ENCODE measurements at places on chromosomes 16 and 17.

- peak; percentile 89 for DNase-seq
These were observed 280.2 kb downstream of the SEC14L1 start for GRCh38 chr17:77420804-77421629.

DNA sequence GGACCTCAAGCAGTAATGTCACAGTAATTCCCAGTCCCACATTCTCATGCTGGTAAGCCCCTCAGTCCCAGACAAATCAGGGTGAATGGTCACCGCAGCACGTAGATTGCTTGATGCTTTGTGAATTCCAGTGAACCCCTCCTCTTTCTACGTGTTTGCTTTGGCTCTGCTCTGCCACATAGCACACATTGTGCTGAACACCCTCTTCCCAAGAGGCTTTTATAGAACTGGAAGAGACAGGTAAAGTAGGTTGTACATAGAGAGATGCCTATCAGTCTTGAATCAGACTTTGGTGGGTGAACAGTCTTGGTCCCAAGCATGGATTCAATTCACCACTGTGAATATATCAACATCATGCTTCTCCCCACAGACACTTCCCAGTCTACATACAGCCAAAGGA lies 579 bp upstream of the KRTAP9-6 start:
- no peak for DNase-seq

- DNase-seq = no peak
These were observed 6.5 kb downstream of the TM4SF5 start for GRCh38 chr17:4777969-4778760.

- DNase-seq = no peak
These were observed 62.4 kb upstream of the NLK start for GRCh38 chr17:27980043-27980442.

DNA sequence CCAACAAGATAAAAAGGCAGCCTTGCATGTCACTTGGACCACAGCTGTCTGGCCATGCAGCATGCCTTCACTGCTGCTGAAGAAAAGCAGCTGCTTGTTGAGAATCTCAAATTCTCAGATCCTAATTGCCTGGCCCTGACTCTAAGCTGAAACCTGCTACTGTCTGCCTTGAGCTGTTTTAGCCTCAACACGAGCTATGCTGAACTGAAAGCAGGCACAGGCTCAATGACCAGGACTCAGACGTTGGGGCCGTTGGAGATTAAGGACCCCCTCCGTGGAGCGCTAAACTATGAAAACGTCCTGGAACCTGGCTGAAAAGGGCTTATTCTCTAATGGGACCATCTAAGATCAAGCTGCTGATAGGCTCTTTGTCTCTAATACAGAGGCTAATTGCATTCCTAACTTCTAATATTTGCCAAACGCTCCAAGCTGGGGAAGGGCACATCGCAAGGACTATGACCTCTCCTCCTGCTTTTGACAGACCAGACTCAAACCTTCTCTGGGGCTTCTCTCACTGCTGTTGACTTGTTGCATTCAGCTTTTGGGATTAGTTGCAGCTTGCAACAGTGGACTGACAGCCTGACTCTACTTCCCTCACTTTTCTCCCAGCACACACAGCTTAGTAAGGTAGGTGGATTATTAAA lies 4.6 kb upstream of the PLK1 start:
- DNase-seq = no peak

GRCh38 chr17:76493505-76494167 lies 7.6 kb downstream of the RHBDF2 start:
- no peak for DNase-seq

DNA sequence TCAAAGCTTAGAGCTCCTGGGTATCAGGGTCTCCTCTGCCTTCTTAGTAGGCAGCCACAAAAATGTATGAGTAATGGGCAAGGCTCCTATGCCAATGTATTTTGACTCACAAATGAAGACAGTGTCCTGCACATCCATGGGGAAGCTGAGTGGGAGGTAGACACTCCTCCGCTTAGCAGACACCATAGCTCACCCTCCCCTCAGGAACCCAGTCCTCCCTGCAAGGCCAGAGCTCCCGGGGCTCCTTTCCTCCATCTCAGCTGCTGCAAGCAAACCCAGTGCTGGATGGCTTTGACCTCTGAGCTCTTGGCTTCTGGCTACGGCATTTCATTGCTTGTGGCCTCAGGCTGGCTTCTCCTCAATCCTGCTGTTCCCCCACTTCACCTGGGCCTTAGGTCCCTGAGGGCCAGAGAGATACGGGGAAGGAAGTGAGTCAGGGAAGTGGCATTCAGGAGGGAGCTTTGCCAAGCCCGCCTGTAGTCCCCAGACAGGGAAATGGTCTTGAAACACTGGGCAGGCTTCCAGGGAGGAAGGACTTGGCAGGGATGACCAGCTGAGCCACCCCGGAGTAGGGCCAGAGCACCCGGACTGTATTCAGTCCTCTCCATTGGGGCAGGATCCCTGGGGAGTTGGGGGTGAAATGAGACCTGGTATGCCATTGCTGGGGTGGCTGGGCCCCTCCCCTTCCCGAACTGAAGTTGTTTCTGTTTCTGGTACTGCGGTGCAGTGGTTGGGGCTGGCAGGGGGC lies 4.5 kb downstream of the ABCC3 start:
- no peak for DNase-seq

- no peak for DNase-seq
These were observed 3.1 kb upstream of the TNFSF13 start for GRCh38 chr17:7555320-7555948.

DNA sequence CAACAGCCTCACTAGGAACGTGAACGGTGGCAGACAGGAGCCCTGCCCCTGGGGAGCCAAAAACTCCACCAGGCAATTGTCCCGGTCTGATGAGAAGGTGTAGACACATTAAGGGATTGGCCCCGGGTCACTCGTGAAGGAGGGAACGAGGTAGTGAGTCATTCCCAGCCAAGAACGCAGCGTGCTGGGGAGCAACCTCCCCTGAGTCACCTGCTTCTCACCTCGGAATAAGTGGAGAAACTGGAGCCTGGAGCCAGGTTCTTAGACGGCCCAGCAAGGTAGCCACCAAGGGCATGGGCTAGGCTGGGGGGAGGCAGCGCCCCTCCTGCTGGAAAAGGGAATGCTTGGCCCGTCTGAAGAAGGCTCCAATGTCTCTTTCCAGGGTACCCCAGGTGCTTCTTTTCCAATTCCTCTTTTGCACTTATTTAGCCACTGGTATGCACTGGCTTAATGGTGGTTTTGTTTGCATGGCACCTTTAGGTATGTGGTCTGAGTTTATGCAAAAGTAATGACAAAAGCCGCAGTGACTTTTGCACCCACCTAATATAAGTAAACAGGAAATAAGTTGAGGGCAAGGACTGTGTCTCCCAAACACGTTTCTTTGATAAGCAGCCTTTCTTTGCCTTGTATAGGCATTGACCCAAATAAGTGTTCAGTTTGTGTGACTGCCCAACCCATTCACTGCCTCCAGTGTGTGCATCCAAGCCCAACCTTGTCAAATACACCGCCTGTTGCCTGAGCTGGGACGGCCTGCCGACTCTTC lies 1.8 kb upstream of the HELZ start:
- no peak for DNase-seq

- DNase-seq = no peak
These were observed 48.2 kb upstream of the MEIOC start for GRCh38 chr17:44607836-44608690.

DNA sequence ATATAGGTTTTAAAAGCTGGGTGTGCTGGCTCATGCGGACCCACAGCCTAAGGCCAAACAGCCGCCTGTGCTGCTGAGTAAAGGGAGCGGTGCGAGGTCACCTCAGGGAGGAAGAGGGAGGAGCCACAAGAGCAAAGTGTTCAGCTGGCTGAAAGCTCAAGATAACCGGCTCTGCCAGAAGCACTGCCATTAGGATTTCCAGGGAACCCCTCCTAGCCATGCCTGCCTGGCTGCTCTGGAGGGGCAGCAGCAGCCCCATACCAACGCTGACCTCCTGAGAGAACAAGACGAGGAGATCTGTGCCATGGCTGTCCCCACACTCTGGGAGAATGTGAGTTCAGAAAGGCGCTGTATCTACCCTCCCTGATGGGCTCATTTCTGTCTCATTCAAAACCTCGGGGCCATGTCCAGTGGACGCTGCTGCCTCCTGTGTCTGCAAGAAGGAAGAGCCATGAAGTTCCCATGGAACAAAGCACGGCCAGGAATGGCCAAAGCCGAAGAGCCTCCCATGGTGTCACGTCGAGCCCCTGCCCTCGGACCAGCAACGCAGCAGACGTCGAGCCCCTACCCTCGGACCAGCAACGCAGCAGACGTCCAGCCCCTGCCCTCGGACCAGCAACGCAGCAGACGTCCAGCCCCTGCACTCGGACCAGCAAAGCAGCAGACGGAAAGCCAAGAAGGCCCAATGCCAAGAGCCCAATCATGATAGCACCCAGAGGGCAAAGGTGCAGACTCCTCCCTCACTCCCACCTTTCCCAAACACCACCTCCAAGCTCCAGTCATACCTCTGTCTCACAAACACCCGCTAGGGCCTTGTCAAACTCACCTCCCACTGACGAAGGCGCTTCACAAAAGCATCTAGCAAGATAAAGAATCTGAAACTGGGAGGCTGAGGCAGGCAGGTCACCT lies 107.0 kb downstream of the ANKRD11 start:
- no peak for DNase-seq

GRCh38 chr16:88333848-88334777 lies 48.6 kb upstream of the ZNF469 start:
- DNase-seq = no peak

- no peak for DNase-seq
These were observed 248.5 kb upstream of the RPL38 start for GRCh38 chr17:73954951-73955350.

- DNase-seq = no peak
These were observed 2.0 kb downstream of the ZDHHC1 start for GRCh38 chr16:67413978-67414911.

- DNase-seq = no peak
These were observed 117.2 kb downstream of the XYLT1 start for GRCh38 chr16:17353561-17353960.

DNA sequence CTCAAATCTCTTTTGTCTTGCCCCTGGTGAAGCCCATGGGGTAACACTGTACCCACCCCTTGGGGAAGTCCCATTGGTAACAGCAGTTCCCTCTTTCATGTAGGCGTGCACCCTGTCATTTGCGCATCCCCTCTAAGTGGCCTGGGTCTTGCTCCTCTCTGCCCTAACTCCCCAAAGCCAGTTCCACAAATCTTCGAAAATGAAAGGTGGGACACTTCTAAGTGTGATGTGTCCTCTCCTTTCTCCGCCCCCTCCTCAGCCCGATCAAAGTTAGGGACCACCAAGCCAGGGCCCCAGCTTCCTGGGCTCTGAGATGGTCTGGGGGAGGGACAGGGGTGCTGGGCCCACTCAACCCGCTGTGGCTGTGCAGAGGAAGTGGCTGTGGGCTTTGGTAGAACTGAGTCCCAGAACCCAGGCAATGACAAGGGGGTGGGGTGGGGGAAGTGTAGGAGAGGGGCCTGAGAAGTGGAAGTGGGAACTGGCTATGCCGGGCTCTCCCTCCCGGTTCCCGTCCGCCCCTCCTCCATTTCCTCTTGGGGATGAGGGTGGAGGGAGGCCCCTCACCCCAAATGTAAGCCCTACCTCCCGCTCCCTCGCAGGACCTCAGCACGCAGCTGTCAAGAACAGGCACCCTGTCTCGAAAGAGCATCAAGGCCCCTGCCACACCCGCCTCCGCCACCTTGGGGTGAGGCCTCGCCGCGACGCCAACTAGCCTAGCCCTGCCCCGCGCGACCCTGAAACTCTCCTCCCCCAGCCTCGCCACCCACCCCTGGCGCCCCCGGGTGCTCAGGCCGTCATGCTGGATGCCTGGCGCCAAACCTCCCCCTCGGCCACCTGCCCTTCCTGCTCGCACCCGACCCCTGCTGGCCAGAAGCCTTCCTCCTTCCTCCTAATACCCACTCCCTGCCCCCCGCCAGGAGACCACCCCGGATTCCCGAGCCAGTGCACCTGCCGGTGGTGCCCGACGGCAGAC lies 8.7 kb downstream of the ABI3 start:
- DNase-seq = no peak

GRCh38 chr17:72915625-72916081 lies 176.8 kb downstream of the SLC39A11 start:
- DNase-seq = no peak

GRCh38 chr16:73196670-73197069 lies 148.7 kb upstream of the ZFHX3 start:
- no peak for DNase-seq

DNA sequence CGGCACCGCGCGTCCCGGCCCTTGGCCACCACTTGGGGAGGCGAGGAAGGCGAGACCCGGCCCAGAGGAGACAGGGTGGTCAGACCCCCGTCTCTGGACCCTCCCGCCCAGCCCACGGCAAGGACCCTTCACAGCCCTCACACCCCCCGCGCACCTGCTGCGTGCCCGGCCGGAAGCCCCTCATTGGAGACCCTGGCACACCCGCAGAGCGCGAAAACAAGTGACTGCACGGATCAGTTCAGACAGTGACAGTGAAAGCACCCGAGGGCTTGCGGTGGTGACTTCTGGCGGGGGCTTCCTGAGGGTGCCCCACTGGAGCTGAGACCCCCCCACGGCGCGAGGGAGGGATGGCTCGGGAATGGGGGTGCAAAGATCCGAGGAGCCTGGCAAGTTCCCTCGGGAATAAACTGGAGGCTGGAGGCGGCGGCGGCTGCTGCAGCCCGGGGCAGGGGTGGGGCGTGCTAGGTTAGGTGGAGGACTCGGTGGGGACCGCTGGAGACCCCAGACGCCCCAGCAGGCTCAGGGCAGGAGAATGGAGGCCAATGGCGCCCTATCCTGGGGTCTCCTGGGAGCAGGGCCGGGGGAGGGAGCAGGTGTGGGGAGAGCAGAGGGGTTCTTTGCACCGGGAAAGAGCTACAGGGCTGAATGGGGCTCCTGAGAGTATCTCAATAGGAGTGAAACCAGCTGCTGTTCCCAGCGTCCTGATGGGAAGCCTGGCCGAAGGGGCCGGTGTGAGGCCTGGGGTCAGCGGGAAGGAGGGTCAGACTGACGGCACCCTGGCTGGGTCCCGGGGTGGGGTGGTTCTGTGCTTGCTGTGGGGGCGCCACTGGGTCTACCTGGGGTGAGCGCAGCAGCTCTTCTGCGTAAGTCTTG lies 824 bp upstream of the FBXL16 start:
- DNase-seq = no peak

DNA sequence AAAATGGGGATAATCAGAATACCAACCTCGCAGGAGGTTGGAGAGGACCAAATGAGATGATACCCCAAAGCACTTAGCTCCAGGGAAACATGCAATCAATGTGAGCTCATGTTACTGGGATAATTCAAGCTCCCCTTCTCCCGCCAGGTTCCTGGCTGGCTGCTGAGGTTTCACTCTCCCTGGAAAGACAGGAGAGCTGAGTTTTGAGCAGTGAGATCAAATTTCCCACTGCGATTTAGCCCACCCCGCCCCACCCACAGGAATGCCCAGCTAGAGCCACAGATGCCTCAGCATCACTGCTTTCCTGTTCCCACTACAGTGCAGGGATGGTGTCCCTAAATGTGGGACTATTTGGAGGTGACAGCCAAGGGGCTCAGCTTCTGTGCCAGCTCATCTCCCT lies 56.7 kb downstream of the ZNF423 start:
- DNase-seq = no peak

All from NCI-H187 treated with DMSO at 0.1 percent for 48 hours (cell line).